ENCODE measurements at places on chromosomes 12 and 14. TPM values are rescaled to one million over a fixed set of nuclear protein-coding genes. Genes with fewer than 3 reads are reported as not detected.

GUCY2C gene
- total RNA-seq: 0.11 TPM

MDGA2 gene
- not detected for total RNA-seq

SERPINA9 gene
- 0.43 TPM for total RNA-seq

PUS7L gene
- 30.8 TPM for total RNA-seq

RNASE3 gene
- not detected for total RNA-seq

LHX5 gene
- total RNA-seq: not detected

GLT1D1 gene
- total RNA-seq: not detected

CLEC4D gene
- total RNA-seq: not detected

CMAS gene
- 20.1 TPM for total RNA-seq

HOXC11 gene
- total RNA-seq: 1.4 TPM

METTL25 gene
- total RNA-seq: 21.7 TPM

MSI1 gene
- 0.26 TPM for total RNA-seq

SRGAP1 gene
- total RNA-seq: 35.8 TPM

TAS2R8 gene
- 0.26 TPM for total RNA-seq

CPNE6 gene
- total RNA-seq: not detected

Measured in articular chondrocyte of knee joint (primary cell).